Mesothelial cell of epicardium (in vitro differentiated cells): ENCODE measurements at places on chromosomes 13 and 19.

- DNase-seq: no peak
Observed at GRCh38 chr13:29465741-29466293, 129.7 kb downstream of the SLC7A1 start.

- no peak for DNase-seq
Observed at GRCh38 chr13:99986741-99987140, 5.2 kb downstream of the ZIC2 start.

GRCh38 chr19:32809254-32809653 is 60.3 kb downstream of the SLC7A9 start:
- DNase-seq: no peak

DNA sequence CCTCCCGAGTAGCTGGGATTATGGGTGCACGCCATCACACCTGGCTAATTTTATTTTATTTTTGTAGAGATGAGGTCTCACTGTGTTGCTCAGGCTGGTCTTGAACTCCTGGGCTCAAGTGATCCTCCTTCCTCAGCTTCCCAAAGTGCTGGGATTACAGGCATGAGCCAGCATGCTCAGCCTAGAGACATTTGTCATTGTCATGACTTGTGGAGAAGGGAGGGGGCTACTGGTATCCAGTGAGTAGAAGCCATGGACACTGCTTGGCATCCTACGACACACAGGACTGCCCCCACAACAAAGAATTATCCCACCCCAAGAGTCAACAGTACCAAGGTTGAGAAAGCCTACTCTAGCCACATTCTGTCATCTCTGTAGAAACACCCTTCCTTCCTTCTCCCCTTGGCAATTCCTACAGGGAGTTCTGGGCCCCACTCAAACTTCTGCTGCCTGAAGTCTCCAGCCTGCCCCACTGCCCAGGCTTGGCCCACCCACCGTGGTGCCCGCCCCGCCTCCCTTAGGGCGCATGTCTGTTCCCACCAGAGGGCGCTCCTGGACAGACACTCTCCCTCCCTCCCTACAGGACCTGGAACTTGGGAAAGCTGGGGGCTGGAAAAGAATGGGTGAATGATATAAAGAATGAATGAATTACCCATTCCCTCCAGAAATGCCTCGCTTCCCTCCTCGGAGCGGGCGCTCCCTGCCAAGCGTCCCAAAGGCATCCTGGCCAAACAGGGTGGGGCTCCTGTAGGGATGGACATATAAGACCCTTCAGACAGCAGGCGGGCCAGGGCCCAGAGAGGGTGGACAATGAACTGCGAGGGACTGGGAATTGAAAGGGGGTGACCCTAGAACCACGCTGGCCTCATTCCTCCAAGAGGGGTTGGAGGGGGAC is 5.5 kb upstream of the EMP3 start:
- DNase-seq: peak; percentile 87

DNA sequence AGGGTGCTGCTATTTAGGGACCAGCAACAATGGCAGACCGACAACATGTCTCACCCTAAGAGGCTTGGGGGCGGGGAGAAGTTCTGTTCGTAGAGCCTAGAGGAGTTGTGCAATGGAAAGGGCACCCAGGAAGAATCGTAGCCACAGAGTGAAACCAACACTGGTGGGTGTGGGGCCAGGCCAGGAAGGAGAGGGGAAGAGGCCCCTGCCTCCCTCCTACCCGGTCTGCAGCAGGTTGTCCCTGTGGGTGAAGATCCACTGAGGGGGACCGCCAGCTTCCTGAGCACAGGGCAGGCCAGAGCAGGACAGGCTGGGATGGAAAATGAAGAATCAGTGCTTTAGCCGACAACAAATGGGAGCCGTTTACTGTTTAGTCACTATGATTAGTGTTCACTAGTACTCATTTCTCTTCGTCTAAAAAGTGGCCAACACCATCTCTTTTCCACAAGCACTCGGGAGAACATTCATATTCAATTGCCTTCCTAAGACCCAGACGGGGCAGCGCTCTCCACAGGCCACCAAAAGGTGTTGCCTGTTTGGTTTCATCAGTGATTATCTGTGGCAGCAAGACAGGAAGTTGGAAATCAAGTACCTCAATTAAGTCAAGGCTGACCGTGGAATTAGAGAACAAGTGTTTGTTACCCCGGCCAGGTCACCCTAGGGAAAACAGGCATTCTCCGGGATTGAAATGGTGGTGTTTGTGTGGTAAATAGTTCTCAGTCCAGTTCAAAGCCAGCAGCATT is 1.1 kb upstream of the ATP11A start:
- no peak for DNase-seq

- no peak for DNase-seq
Observed at GRCh38 chr13:102726430-102726829, 31.6 kb upstream of the METTL21C start.

GRCh38 chr19:8097198-8097597 is 44.6 kb downstream of the CCL25 start:
- DNase-seq: no peak

DNA sequence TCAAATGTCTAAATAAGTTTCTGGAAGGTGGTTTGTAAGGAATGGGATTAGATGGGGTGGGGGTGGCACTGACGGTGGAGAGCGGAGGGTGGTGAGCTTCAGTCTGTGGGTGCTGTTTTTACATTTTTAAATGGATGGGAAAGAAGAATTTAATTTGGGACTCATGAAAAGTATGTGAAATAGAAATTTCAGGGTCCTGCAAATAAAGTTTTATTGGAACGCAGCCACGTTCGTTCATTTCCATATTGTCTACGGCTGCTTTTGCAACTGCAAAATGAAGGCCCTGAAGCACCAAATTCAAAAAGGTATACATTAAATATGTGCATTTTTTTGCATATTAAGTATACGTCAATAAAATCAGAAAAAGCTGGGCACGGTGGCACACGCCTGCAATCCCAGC is 9.9 kb downstream of the KANK2 start:
- no peak for DNase-seq
